ENCODE measurements at places on chromosomes 3 and 15.

DNA sequence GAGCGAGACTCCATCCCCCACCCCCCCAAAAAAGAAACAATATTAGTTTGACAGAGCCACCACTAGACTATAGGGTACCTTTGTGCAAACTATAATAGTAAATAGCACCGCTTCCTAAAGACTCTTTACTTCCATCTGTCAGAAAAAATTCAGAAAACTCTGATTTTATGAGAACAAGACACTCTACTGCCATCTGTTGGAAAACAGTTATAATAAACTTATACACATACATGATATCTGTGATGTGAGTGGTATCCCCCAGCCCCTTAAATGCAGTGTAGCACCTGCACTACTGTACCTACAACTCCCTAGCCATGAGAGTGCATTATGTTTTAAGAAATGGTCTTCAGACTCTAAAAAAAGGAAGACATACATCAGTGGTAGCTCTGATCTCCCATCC lies 47.1 kb upstream of the CTDSPL start:
- DNase-seq: no peak

DNA sequence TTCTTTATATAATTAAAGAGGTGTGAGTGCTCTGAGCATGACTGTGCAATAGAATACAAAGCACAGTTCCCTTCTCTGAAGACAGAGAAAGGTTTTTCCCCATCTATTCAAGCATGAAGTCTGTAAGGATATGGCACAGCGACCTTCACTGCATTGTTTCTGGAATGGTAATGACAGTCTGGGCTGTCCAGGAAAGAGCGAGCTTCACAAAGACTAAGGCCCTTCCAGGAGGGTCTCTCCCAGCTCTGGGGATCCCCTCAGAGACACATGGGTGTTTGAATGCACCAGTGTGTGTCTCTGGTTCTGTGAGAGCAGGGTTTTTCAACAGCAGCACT lies 179.9 kb upstream of the NR2E3 start:
- no peak for DNase-seq

DNA sequence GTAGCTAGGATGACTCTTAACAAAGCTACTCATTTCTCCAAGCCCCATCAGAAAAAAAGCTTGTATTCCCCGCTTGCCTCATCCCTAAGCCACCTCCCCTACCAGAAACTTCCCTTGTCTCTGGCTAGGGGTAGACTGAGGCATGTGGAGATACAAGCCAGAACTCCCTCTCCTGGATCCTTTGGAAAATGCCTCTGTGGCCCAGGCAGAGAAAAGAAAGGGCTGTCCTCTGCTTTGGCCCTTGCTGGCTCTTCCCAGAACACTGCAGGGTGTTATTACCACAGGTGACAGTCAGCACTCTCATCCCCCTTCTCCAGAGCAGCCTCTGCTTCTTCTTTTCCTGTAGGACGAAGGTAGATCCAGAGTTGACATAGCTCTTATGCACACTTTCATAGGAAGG lies 15.2 kb downstream of the RMDN3 start:
- no peak for DNase-seq

DNA sequence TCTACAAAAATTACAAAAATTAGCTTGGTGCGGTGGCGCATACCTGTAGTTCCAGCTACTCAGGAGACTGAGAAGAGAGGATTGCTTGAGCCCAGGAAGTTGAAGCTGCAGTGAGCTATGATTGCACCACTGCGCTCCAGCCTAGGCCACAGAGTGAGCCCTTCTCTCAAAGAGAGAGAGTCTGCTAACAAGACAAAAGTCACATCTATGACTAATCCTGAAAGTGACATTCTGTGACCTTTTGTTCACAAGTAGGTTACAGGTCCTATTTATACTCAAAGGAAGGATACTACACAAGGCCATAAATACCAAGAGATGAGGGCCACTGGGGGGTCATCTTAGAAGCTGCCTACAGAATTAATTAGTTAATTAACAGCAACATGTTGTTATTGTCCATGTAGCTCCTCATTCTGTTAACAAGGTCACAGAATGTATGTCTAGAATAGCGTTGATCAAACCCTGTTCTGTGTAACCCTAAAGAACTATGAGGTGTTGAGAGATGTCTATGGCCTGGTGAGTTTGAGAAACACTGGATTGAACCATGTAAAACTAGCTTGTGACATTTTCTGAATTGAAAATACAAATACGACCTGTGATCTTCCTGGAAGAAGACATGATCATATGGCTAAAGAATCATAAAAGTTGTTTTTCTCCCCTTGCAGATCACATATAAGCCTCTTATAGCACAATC lies 97.0 kb downstream of the SAMMSON start:
- no peak for DNase-seq

GRCh38 chr15:85837881-85838280 lies 43.2 kb upstream of the KLHL25 start:
- no peak for DNase-seq

DNA sequence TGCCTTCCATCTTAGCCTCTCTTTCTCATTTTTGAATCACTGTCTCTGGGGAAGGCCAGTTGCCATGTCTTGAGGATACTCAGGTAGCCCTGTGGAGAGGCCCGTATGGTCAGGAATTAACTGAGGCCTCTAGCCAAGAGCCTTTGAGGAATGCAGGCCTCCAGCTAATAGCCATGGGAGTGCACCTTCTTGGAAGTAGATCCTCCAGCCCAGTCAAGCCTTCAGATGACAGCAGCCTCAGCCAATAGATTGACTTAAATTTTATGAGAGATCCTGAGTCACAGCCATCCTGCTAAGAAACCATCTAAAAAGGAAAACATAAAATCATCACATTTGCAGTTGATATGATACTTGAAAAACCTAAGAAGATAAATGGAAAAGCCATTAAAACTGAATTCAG lies 112.5 kb upstream of the BNIP2 start:
- no peak for DNase-seq

- no peak for DNase-seq
Observed at GRCh38 chr3:45605534-45605933, 11.0 kb downstream of the LIMD1 start.

DNA sequence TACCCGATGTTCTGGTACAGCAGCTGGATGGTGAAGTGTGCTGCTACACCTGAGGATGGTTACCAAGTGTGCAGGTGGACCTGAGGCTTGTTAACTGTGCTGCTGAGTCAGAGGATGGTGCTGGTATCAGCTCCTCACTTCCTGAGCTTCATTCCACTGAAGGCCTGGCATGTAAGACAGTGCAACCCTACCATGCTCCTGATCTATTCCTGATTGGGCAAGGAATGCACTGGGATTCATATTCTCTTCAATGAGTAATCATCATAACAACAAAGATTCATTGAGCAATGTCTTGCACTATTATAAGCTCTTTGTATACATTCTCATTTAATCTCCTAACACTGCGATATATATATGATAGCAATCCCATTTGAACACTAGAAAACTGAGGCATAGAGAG lies 62.9 kb upstream of the THSD4 start:
- DNase-seq: no peak

GRCh38 chr3:127072971-127073783 lies 90.3 kb downstream of the PLXNA1 start:
- no peak for DNase-seq

DNA sequence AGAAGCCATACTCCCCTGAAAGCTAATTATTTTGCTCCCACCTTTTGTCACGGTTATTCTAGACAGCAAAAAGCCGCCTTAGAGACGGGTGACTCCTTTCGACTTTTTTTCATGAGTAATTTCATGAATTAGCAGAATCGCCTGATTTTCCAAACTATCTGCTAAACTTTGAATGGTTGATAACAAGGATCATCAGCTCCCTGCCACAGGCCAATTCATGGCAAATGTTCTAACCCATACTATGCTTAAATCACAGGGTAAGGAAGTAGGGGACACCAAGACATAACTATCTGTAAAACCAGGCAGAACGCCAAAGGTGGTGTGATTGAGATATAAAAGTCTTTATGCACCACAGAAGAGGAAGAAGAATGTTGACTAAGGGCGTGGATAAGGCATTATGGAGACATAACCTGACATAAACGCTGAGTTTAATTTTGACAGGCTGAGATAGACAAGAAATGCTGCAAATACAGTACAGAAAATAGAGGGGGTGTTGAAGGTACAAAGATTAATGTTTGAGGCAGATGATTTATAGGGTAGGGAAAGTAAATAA lies 891 bp upstream of the DMXL2 start:
- no peak for DNase-seq

DNA sequence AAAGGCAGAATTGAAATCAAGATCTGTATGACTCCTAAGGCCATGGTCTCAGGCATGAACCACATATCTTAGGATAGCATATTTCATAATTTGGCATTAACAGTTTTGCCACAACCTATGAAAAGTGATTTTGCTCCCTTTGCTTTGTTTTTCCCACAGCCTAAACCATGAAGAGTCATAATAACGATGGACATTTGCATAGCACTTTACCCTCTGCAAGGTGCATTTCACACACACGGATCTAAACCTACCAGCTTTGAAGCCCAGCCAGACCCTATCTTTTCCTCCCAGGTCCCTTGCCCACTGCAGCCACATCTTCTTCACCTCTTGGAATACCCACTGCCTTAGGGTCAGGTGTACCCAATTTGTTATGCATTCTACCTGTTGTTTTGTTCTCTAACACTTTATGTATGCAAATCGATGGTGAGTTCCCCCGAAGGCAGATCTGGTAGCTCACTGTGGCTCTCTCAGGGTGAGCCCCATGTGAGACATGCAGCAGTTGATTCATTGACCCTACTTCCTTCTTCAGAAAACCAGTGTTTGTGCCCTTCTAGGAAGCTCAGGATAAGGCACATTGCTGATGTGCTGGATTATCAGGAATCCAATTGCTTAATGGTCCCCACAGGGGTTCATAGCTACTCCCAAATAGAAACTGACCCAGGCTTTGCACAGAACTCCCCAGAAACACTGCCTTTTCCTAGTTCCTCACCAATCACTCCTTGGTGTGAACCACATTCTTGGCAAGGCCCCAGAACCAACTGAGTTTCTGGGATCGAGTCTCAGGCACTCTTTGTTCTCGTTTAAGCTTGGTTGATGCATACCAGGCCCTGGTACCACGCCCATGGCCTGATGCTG lies 8.7 kb downstream of the ARHGAP31 start:
- DNase-seq: no peak

- no peak for DNase-seq
Observed at GRCh38 chr3:189275852-189276251, 104.1 kb downstream of the TPRG1 start.

GRCh38 chr3:151386056-151386455 lies 1.5 kb upstream of the P2RY12 start:
- no peak for DNase-seq

GRCh38 chr15:68223171-68223570 lies 6.4 kb downstream of the CLN6 start:
- no peak for DNase-seq

DNA sequence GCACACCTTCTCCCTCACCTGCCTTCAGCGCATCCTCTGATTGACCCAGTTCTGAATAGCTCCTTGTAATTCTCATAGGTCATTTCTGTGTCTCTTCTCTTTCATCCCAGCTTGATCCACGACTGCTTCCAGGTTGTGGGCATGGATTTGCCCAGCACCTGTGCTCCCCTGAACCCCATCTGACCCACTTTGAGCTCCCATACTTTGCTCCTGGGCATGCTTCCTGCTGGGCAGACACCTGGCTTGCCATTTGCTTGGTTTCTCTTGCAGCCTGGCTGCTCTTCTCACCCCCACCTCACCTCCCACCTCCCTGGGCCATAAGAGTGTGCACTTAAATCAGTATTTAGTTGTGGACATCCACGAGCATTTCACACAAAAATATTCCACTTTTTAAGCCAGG lies 635.5 kb downstream of the TBL1XR1 start:
- DNase-seq: no peak

DNA sequence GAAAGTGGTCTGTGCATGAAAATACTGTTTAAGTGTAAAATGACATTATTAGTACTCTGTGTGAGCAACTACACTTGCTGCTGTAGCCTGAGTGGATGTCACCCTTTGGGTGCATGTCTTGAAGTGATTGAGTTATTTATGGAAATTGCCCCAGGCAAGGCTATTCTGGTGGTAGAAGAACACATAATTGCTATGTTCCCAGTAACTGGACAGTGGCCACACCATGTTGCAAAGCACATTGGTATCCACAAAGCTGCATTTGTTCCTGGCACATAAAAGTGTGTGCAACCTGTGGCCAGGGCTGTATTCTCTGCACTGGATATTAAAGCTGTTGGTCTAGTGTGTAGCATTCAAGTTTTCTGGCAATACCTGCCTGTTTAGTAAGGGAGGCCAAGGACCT lies 23.8 kb downstream of the MTMR14 start:
- no peak for DNase-seq

- no peak for DNase-seq
Observed at GRCh38 chr3:134827213-134827612, 32.2 kb downstream of the EPHB1 start.

- DNase-seq: no peak
Observed at GRCh38 chr3:101574388-101575112, 570 bp downstream of the PCNP start.

- no peak for DNase-seq
Observed at GRCh38 chr3:179558742-179559364, 3.9 kb upstream of the ACTL6A start.

GRCh38 chr3:17238023-17238422 lies 353.3 kb downstream of the PLCL2 start:
- no peak for DNase-seq

DNA sequence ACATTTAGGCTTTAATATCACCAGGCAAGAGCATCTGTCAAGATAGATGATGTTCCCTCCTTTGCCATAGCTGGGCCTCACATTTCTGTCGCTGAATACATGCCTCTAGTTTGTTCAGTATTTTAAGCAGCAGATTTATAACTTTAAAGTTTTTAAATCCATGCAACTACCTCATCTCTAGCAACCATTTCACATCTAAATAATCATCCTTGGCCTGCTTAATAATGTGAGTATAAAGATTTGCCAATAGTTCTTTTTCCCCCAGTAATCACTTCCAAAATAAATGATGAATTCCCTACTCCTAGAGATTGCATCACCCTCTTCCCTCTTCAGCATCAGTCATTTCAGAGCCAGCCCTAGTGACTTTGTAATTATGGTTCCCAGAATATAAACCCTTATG lies 36.2 kb upstream of the FILIP1L start:
- DNase-seq: no peak

GRCh38 chr3:130857336-130858026 lies 36.4 kb upstream of the ATP2C1 start:
- DNase-seq: no peak

GRCh38 chr15:43493703-43494472 lies 932 bp upstream of the TP53BP1 start:
- no peak for DNase-seq
